ENCODE measurements at places on chromosomes 13 and 19.

DNA sequence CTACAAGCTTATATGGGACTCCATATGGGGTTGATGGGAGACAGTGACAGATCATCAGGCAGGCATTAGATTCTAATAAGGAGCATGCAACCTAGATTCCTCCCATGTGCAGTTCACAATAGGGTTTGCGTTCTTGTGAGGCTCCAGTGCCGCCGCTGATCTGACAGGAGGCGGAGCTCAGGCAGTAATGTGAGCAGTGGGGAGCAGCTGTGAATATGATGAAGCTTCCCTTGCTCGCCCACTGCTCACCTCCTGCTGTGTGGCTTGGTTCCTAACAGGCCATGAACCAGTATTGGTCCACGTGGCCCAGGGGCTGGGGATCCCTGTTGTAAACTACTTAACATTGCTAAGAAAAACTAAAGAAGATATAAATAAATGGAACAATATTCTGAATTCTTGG is 378.4 kb downstream of the KCNRG start:
- peak; percentile 37 for DNase-seq

DNA sequence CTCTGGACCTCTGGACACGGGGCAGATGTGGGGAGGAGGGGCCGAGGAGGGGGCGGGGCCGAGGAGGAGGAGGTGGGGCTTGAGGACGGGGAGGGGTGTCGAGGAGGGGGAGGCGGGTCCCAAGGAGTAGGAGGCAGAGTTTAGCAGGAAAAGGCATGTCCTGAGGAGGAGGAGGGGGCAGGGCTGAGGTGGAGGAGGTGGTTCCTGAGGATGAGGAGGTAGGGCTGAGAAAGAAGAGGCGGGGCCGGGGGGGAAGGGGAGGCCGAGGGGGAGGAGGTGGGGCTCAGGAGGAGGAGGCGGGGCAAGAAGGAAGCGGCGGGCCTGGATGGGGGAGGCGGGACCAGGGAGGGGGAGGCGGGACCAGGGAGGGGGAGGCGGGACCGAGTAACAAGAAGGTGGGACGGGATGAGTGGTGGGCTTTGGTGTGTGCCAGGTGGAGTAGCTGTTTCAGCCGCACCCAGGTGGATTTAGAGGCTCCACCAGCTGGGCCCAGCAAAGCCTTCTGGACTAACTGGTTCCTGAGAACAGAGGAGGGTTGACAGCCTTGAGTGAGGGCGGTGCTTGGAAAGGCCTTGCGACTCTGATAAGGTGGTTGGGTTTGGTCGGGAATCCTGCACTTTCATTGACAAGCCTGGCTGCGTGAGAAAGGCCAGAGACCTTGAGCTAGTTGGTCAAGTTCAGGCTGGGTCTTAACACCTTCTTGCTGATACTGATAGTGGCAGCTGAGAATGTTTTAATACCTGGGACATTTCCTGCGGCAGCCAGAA is 7.7 kb downstream of the TECR start:
- DNase-seq, result peak; percentile 78

GRCh38 chr19:294946-295686 is 3.9 kb upstream of the PLPP2 start:
- peak; percentile 38 for DNase-seq

GRCh38 chr13:74629985-74630384 is 495.8 kb upstream of the KLF12 start:
- no peak for DNase-seq

GRCh38 chr19:4385291-4386040 is 14.9 kb downstream of the SH3GL1 start:
- DNase-seq, result no peak

DNA sequence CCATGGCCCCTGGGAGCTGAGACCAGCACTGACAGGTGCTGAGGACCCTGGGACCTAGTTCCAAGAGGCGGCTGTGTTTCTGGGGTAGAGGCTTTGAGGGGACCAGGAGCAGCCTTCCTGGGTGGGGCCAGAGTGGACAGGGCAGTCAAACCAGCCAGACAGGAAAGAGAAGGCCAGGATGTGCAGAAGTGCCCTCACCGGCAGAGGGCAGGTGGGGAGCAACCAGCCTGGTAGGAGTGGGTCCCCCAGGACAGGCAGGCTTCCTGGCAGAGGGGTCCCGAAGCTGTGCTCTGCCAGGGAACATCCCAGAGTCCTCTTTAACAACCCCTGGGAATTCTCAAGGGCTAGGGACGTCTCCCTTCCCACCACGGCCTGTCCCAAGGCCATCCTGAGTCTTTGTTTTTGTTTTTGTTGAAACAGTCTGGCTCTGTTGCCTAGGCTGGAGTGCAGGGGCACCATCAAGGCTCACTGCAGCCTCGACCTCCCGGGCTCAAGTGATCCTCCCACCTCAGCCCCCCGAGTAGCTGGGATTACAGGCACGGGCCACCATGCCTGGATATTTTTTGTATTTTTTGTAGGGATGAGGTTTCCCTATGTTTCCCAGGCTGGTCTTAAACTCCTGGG is 3.0 kb upstream of the HIPK4 start:
- peak; percentile 66 for DNase-seq

DNA sequence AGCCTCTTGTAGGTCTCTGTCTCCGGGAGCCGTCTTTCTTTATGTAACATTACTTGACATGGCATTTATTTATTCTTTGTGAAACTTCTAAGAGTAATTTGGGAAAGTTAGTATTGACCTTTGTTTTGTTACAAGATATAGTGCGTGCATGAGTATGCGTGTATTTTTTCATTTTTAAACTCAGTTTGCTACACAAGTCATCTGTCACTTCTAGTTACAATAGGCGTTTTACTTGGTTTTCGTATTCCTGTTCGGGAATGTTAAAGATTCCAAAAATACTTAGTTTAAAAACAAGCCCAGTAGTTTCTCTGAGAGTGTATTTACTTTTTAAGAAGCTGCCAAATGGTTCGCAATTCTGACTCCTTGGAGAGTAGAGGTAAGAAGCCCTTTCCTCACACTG is 3.2 kb downstream of the PDS5B start:
- DNase-seq, result no peak

GRCh38 chr13:95781016-95781415 is 104.1 kb downstream of the DNAJC3 start:
- no peak for DNase-seq

DNA sequence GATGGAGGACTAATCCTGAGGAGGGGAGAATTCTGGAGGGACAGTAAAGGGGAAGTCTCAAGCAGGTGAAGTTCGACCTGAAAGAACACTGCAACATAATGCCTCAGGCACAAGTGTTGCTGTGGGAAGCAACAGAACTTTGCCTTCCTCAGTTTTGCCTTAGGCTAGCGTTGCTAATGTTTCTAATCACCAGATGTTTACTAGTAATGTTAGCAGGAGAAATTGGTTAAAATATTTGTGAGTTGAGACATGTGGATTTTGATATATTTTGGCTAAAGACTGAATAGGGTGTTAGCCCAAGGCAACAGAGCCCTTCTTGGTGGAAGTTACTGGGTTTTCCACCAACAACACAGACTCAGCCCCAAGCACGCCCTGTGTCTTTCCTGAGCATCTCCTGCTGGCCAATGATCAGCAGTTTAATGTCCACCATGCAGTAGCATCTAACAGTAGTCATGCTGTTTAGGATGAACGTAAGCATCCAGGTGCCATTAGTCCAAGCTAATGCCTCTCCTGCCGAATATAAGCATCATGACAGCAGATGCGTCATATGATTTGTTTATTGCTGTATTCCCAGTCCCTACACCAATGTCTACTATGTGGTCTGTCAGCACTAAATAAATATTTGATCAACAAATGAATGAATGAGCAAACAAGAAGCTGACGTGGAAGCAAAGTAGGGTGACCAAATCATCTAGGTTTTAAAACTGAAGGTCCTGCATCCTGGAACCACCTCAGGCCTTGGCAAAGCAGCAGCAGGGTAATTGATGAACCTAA is 511.9 kb upstream of the HTR2A start:
- DNase-seq, result no peak

DNA sequence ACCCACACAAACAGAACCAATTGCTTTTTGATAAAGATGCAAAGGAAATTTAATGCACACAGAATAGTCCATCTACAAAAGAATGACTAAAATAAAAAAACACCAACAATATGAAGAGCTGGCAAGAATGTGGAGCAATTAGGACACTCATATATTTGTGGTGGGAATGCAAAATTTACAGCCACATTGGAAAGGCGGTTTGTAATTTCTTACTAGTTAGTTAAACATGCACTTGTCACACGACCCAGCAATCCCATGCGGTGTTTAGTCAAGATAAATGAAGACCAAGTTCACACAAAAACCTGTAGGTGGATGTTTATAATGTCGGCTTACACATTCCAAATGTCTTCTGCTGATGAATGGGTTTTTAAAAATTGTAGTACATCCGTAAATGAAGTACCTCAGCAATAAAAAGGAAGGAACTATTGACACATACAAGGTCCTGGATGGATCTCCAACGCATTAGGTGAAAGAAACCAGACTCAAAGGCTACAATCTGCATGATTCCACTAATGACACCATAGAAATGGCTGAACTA is 5.2 kb downstream of the GRTP1 start:
- no peak for DNase-seq

- DNase-seq, result no peak
These were observed 1.6 kb upstream of the KANK2 start for GRCh38 chr19:11198769-11199424.

DNA sequence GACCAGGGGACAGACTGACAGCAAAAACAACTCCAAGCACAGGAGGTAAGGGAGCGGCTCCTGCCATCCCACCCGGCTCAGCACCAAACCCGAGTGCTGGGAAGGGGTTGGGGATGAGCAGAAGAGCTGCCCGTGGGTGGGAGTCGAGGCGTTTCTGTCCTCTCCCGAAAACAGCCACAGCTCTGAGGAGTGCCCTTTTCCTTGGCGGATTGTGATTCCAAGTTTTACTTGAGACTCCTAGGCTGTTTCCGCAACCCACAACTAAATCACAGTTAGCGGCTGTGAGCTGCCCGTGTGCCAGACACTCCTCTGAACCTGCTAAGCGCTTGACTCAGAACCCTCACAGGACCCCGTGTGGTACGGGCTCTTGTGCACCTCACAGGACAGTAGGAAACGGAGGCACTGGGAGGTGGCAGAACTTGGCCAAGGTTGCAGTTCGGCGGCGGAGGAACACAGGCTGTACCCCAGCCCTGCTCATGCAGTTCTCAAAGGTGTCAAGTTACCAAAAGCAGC is 21.4 kb downstream of the CFAP97D2 start:
- peak; percentile 40 for DNase-seq

- no peak for DNase-seq
These were observed 1.6 kb upstream of the IGFL4 start for GRCh38 chr19:46042252-46042883.

- DNase-seq, result no peak
These were observed 207.1 kb upstream of the PCDH9 start for GRCh38 chr13:67437244-67437643.

GRCh38 chr19:5719274-5719960 is 529 bp downstream of the LONP1 start:
- no peak for DNase-seq

- peak; percentile 47 for DNase-seq
These were observed 141.8 kb downstream of the GPC5 start for GRCh38 chr13:91540158-91540736.

- no peak for DNase-seq
These were observed 762.2 kb upstream of the PRR20A start for GRCh38 chr13:56378566-56378965.

- DNase-seq, result no peak
These were observed 6.3 kb upstream of the ANKRD10 start for GRCh38 chr13:110921209-110921608.

DNA sequence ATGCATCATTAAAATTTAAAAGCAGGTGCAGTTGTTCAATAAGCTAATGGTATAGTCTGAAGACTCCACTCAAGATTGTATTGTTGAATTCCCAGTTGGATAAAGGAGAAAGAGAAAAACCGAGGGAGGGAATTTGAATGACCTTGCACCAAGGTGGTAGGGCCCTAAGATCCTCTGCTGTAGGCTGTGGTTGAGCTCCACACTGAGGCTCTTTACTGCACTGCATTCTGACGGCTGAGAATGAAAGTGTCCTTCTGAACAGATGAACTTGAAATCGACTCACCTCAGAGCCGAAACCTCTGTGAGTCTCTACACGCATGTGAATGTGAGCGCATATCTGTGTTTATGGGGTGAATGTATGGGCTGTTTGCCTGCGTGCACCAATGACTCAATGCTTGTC is 388.9 kb upstream of the DACH1 start:
- no peak for DNase-seq

DNA sequence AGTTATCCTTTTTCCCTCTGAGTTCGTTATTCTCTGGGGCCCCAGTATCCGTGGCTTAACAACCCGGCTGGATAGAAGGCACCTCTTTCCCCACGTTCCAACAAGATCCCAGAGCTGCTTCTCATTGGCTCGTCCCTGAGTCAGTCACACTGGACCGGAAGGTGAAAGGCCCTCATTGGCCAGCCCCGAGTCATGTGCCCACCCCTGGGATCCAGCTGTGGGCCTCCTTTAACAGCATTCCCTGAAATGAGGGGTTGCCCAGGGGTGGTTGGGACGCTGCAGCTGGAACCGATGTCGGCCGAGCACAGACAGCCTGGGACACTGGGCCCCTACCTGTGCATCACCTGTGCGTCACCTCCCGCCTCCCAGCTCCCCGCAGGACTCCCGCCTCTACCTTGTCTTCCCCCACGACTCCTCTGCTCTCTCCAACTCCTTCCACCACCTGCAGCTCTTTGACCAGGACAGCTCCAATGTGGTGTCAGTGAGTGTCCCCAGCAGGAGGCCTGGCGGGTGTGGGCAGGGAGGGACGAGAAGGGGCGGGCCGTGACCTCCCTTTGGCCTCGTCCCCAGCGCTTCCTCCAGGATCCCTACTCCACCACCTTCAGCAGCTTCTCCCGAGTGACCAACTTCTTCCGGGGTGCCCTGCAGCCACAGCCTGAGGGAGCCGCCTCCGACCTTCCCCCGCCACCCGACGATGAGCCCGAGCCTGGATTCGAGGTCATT is 4.3 kb downstream of the TBC1D17 start:
- no peak for DNase-seq

DNA sequence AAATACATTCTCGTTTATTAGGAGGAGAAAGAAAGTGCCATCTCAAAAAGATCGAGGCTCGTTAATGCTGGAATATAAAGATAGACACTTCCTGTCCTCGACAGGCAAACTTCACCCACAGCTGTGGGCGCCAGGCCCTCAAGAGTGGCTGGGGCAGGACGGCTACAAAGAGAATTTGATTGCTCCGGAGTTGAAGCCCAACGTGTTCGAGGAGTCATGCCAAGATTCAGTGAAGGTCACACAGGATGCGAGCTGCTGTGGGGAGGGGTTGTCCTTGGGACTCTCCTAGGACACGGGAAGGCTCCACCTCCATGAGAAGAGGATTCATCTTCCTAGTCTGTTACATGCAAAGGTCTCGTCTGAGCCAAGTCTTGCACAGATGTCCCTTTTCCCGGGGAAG is 16.3 kb upstream of the PTPRS start:
- no peak for DNase-seq

GRCh38 chr19:36489118-36489919 is at the start of gene ZNF566:
Gene ZNF566 (minus strand): TSS chr19:36489561. CDS start chr19:36476557, 13,004 bp downstream.
- peak; percentile 98 for DNase-seq

DNA sequence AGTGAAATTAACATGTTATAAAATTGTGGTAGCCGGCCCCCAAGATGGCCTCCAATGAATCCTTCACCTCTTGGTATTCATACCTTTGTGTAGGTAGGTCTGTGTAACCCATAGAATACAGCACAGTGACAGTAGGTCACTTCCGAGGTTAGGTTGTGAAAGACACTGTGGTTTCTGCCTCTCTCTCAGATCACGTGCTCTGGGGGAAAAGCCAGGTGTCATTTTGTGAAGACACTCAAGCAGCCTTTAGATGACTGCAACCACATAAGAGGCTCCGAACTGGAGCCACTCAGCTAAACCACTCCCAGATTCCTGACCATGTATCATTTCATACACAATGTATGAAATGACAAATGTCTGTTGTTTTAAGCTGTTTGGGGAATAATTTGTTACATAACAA is 9.8 kb upstream of the USPL1 start:
- no peak for DNase-seq
